ENCODE measurements at places on chromosomes 1 and 21. TPM values are rescaled to one million over a fixed set of nuclear protein-coding genes. Genes with fewer than 3 reads are reported as not detected.

GSTM1 gene
- total RNA-seq = not detected

GRCh38 chr1:88029899-88030298, 654.2 kb upstream of the PKN2 start:
- no peak for DNase-seq

ESPN gene
- total RNA-seq = 0.41 TPM

HTR1D gene
- total RNA-seq = 0.08 TPM

- no peak for DNase-seq
These were observed 36.8 kb downstream of the CASZ1 start for GRCh38 chr1:10759413-10760200.

GRCh38 chr1:225482421-225482950, 54.6 kb upstream of the LBR start:
- no peak for DNase-seq

DNA sequence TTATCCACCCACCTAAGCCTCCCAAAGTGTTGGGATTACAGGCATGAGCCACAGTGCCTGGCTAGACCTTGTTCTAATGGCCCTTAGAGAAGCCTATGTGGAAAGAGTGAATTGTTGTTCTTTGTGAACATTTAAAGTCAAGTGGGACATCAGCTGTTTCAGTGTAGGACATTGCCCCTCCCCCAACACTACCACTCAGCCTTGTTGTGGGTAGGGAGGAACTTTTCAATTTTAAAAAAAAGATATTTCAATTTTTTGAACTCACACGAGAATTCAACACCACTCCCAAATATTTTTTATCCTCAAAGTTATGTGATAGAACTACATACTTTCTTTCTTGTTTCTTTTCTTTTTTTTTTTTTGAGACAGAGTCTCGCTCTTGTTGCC, 36.7 kb upstream of the TMEM222 start:
- no peak for DNase-seq

HSPA6 gene
- 0.58 TPM for total RNA-seq
